ENCODE measurements at places on chromosomes 16 and 17.

- DNase-seq: no peak
Measured at GRCh38 chr16:30380072-30380802, 2.1 kb downstream of the SEPTIN1 start.

- DNase-seq: no peak
Measured at GRCh38 chr17:18138065-18138749, 29.7 kb downstream of the MYO15A start.

- no peak for DNase-seq
Measured at GRCh38 chr17:78271419-78272170, 40.2 kb downstream of the TMEM235 start.

DNA sequence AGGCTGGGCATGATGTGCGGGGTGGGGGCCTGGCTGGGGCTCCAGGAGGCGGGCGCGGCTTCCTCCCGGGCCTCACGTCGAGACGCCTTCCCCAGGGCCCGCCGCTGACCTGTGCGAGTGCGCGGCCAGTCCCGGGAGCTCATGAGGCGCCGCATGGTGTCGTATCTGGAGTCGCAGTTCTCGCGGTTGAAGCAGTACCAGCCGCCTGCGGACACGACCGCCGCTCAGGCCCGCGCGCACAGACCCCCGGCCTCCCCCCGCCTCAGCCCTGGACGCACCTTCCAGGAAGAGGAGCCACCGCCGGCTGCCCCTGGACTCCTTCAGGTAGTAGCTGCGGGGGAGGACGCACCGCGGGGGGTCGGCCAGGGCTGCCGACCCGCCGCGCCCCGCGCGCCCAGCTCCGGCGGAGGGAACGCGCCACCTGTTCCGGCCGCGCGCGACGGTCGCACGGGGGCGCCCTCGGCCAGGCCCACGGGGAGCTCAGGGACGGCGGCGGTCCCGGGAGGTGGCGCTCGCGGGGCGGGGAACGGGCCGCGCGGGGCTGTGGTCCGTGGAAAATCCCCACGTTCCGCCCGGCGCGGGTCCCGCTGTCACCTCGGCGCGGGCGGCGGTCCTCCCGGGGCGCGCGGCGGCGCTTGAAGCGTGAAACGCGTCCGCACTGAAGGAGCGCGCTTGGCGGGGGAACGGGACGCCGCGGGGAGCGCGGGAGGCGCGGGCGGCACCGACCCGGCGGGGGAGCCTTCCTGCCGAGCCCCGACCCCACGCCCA lies 1.4 kb downstream of the NOTUM start:
- DNase-seq: no peak

DNA sequence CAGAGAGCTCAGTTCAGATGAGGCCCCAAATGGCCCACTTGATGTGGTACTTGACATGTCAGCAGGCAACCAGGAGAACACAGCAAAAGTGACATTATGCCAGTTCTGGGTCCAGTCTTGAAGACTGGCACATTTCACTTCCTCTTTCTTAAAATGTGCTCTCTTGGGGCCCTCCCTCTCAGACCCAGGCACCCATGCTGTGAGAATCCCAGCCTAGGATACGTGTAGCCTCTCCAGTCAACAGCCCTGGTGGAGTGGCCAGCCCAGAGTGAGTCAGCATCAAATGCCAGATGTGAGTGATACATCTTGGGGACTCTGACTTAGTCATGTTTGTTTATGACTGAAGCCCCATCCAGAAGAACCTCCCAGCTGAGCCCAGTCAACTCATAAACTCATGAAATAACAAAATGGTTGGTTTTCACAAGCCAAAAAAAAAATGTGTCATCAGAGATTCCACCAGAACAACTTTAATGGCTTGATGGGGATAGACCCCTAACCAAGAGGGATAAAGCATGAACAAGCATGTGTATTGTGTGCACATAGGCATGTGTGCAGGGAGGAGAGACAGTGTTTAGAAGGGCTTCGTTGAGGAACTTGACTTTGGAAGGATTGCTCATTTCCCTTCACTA lies 82.5 kb upstream of the TNRC6C start:
- DNase-seq: no peak

GRCh38 chr16:2004795-2005517 lies 4.7 kb downstream of the ZNF598 start:
- no peak for DNase-seq
